ENCODE measurements at places on chromosomes 3 and 15.

GRCh38 chr3:50417637-50418033 lies 58.3 kb upstream of the TMEM115 start:
- DNase-seq: no peak

DNA sequence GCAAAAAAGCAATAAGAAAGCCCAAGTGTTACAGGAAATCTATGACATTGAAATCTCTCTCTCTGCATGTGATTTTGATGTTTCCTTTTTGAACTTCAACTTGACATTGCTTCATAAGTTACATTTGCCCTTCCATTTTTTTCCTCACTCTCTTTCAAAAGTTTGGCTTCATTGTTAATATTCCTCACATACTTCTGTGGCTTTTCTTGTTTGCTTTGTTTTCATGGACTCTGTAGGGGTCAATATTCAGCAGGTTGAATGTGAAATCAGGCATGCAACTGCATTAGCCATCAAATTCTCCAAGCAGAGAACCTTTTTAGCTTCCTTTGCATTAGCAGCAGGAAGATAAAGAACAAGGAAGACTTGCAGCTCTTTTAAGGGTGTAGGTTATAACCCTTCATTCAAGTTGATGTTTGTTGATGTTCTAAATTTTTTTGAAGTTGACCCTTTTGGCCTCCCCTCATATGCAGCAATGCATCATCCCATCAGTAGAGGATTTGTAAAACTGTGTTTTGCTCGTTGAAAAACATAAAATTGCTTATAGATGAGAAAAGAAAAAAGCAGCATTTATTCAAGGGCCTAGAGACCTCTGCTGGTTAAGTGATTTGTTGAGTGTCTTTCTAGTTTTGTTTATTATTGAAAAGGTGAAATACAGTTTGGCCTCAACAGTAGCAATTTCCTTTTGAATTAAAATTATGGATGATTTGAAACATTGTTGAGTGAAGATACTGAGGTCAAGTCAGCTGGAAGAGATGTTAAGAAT lies 211.4 kb downstream of the IL5RA start:
- DNase-seq: no peak

GRCh38 chr3:15303728-15304127 lies 28.7 kb downstream of the SH3BP5 start:
- DNase-seq: no peak

- DNase-seq: no peak
Measured at GRCh38 chr3:33062866-33063265, 34.1 kb downstream of the GLB1 start.

GRCh38 chr3:42635111-42635510 lies 18.4 kb upstream of the ZBTB47 start:
- DNase-seq: no peak
